ENCODE measurements at places on chromosomes 12 and 14.

- no peak for DNase-seq
These were observed 5.7 kb upstream of the VDR start for GRCh38 chr12:47910486-47910885.

DNA sequence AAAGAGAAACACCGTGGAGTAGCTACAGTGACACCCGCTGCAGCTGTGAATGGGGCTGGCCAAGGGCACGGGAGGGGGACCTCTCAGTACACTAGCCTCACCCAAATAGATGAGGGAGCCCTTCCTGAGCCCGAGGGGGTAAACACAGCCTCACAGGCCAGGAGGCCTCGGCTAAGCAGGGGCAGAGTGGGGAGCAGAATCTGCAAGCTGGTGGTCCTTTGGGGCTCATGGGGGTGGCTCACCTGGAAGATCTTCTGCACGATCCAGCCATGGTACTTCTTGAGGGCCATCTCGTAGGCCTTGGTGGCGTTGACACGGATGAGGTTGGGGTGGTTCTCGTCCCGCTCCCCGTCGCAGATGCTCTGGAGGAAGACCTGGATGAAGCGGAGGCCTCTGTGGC, 22.2 kb upstream of the TRPV4 start:
- no peak for DNase-seq

DNA sequence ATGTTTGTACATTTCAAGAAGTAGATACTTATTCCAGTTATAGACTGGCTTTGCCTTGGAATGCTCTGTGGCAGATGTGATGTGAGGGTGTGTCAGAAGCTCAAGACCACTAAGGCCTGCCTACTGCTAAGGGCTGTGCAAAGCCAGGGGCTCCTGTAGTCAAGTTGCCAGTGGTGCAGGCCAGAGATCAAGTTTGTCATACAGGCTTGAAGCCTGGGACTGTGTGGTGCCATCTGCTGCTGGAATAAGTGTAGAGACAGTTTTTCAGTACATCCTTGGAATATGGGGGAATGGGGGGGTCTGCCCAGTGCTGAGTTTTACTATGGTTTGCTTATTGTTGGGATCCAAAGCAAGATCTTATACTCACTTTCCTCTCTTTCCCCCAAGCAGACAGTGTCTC, 649.9 kb upstream of the FOXG1 start:
- no peak for DNase-seq

- DNase-seq = peak; percentile 37
These were observed 72.5 kb downstream of the TRAF3 start for GRCh38 chr14:102849526-102850379.

- no peak for DNase-seq
These were observed 153.6 kb downstream of the KTN1 start for GRCh38 chr14:55733599-55733998.

GRCh38 chr14:49930720-49931119, 37.8 kb downstream of the ARF6 start:
- no peak for DNase-seq

DNA sequence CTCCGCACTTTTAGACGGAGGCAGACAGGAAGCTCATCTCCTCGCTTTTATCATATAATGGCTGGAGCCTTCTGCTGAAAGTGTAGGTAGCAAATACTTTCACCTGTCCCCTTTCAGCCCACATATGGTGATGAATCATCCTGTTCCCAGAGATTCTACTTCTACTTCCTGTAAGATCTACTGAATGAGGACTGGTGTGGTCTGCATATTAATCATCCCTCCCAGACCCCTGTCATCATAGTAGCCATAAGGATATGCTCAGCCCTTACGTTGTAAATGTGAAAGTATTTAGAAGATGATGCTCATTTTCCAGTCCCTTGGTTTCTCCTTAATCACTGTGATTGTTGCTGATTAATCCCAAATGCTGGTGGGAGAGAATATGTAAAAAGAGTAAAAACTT, 268.2 kb upstream of the GRIP1 start:
- DNase-seq = peak; percentile 59

DNA sequence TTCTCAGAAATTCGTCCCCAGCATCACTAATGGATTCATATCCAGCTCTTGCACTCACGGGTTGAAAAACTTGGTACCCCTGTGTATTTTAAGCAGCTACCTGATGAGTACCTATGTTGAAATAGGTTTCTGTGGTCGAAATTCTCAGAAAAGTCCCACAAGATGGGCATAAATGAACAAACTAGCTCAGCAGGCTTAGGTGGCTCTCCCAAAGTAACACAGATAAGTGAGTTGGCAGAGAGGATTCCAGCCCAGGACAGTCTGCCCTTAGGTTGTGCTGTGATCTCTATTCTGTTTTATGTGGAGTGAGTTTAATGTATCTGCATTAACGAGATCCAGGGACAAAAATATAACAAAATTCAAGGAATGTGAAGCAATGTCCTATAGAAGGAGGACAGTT, 92.3 kb downstream of the RGS6 start:
- DNase-seq = no peak

GRCh38 chr12:12282202-12282601, 15.4 kb upstream of the LRP6 start:
- no peak for DNase-seq

GRCh38 chr14:97446087-97446486, 648.9 kb downstream of the VRK1 start:
- no peak for DNase-seq

DNA sequence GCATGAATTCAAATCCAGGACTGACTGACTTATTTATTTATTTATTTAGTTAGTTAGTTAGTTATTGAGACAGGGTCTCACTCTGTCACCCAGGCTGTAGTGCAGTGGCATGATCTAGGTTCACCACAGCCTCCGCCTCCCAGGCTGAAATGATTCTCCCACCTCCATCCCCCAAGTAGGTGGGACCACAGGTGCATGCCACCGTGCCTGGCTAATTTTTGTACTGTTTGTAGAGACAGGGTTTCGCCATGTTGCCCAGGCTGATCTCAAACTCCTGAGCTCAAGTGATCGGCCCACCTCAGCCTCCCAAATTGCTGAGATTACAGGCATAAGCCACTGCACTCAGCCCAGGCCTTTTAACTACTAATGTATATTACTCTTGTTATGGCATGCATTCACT, 36.0 kb downstream of the BTG1 start:
- DNase-seq = no peak

DNA sequence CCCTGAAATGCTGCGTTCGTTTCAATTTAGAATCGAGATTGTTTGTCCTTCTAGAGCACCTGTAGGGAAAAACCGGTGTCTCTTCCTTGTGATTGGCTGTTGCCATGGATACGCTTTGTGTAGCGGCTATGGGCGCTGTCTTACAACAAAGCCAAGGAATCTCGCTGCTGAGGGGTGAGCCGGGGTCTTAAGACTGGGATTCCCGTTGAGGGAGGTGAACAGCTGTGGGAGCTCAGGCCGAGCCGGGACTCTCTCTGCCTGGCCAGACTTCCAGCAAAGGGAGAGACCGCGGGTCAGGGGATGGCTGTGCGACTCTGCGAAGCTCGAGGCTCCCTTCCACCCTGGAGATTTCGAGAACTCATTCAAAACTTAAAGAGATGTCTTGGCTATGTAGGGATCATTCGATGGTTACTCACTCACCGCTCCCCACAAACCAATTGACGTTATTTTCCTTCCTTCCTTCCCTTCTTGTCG, at the start of the genes LRRIQ1 and TSPAN19:
Gene LRRIQ1 (plus strand): TSS at position 118 of the 474 bp plus-strand sequence. CDS start 1,826 bp downstream, outside the sequence.
Gene TSPAN19 (minus strand): TSS at position 44 of the 474 bp plus-strand sequence. CDS start 6,331 bp downstream, outside the sequence.
- DNase-seq = peak; percentile 93

GRCh38 chr12:47226199-47226598, 146.4 kb upstream of the AMIGO2 start:
- no peak for DNase-seq

DNA sequence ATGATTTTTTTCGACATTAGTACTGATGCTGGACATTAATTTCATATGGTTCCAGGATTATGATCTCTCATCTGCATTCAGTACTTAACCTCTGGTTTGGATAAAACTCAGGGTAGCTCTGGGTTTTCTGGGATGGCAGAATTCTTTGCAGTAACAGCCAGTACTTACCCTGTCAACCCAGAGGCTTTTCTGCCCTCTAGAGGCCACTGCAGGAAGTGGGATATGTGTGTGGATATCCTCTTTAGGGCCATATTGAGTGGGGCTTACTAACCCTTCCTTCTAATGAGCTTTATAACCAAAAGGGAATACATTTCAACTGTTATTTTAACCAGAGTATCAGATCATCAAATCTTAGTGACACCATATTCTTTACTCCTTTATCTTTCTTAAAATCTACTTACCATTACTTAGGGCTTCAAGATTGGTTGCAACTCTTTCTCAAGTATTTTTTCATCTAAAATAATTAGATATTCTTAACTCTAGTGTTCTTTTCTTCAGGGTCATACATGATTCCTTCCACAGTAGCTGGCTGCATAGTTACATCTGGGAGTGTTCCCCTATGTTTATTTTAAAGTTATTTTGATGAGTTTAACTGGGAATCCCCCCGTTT, 488.0 kb upstream of the STXBP6 start:
- DNase-seq = peak; percentile 32

- no peak for DNase-seq
These were observed 15.8 kb downstream of the CCND2 start for GRCh38 chr12:4289231-4289878.

- DNase-seq = no peak
These were observed 63.7 kb upstream of the MANSC4 start for GRCh38 chr12:27843714-27844245.

DNA sequence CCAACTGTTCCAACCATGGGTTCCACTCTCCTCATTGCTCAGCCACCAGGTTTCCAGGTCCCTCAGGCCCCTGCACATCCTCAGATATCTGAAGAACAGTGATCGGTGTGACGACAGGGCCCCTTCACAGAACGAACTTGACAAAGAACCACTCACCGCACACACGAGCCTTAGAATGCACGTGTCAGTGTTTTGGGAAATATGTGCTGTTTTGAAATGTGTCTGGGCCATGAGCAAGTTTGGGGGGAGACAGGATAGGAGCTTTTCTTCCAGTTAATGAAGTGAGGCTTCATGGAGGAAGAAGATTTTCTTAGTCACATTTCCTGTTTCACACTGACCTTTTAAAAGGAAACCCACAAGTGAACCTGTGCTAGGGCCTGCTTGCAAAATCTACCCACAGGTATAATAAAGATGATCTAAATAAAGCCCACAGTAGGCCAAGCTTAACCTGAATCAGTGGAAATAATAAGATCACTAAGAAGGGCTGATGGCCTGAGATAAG, 58.6 kb downstream of the ZFP36L1 start:
- DNase-seq = peak; percentile 48

DNA sequence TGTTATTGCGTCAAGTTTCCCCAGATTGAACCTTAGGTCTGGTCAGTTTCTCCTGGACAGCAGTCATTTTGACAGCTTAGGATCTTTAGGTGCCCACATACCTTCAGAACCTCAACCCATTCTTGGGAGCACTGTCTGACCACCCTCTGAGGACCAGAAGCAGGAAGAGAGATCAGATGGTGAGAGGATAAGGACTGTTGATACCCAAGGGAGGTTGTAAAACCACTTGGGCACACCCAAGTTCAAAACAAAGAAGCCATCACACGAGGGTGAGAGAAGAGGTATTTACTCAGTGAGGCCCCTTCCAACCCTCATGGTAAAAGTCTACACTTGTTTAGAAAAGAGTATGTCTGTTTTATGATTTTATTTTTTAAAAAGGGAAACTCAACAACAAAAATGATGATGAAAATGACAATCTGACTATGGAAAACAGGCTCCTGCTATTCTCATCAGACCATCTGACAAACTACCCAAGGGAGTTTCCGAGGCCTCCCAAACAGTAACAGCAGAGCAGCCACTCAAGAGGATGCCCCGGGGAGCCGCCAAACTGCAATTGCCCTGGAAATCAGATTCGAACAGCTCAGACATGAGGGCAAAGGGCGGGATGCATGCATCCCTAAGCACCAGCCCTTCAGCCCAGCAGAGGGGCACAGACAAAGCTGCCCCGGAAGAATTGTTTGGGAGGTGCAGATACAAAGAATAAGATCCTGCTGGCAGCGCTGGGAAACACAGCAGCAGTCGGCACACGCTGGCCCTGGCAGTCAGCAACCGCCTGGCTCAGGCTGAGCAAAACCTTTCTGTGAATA, 162.6 kb upstream of the PLEKHG7 start:
- peak; percentile 57 for DNase-seq

DNA sequence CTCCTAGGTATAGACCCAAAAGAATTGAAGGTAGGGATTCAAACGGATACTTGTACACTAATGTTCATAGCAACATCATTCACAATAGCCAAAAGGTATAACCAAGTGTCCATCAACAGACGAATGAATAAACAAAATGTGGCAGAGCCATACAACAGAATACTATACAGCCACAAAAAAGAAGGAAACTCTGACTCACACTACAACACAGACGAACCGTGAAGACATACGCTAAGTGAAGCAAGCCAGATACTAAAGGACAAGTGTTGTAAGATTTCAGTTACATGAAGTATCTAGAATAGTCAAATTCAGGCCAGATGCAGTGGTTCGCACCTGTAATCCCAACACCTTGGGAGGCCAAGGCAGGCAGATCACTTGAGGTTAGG, 19.1 kb downstream of the CAMKK2 start:
- DNase-seq = no peak

DNA sequence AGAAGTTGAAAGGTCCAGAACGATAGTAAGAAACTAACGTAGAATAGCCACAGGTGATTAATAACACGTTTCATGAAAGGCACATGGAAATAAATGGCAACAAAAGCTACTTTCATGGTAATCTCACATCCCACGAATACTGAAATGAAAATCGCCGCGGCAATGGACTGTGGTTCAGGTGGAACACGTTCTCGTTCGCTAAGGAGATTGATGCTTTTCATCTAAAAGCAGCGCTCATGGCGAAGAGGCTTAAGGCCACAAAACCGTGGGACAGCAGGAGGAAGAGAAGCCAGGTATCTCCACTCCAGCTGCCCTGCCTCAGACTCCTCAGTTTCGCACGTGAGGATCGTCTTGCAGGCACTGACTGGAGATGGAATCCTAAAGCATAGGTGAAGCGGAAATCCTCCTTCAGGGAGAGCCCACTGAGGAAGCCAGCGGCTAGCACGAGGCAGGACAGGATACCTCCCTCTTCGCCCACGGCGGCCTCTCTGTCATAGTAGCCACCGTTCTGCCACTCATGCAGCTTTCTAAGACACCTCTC, 696 bp upstream of the GPHN start:
- DNase-seq = no peak

GRCh38 chr14:89378119-89378518, 38.9 kb downstream of the FOXN3 start:
- DNase-seq = peak; percentile 88

- DNase-seq = no peak
These were observed 151.3 kb downstream of the BTG1 start for GRCh38 chr12:91994208-91994797.

DNA sequence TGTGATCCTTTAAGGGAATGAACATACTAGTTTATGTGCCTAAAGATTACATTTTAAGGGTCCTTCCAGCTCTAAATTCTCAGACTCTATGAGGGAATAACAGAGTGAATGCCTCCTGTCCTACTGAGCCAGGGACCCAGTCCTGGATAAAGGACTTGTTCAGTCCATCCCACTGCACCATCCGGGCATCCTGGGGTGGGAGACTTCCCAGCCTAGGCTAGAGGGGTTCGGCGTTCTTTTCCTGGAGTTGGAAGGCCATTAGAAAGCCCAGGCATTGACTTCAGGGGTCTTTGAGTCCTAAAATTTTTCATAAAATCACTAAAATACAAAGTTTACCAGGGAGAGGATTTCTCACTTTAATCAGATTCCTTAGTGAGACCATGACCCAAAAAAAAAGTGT, 127.9 kb upstream of the FKBP4 start:
- no peak for DNase-seq

All from kidney tubule cell (primary cell).